ENCODE measurements at places on chromosomes 6 and 20. TPM values are rescaled to one million over a fixed set of nuclear protein-coding genes. Genes with fewer than 3 reads are reported as not detected.

DNA sequence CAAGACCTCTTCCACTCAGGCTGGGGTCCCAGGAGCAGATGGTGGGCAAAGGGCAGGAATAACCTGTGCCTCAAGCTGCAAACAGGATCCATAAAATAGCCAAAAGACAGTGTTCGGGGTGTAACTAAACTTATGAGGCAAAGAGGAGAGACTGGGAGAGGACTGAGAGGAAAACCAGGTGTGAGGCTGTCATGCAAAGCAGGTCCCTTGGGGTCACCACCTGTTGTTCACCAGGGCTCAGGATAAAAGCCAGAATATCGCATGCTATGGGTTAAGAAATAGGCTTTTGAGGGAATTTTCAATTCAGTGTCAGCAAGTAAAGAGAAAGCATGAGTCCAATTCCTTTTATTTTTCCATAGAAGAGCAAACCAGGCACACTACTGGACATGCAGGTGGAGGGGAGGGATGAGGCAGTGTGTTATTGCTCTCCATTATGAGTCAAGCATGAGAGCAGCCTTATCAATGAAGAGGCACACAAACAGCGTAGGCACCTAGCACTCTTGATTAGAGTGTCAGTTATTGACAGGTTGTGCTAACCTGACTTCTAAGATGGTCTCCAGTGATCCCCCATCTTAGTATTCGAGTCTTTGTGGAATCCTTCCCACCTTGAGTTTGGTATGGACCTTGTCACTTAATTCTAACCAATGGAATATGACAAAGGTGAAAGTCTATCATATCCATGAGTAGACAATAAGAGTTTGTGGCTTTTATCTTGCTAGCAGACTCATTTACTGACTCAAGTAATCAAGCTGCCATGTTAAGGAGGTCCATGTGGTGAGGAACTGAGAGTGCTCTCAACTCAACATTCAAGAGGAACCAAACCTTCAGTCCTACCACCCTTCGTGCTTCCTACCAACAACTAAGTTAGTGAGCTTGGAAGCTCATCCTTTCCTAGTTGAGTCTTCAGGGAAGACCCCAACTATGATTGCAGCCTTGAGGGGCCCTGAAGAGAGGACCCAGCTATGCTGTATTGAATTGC is 18.8 kb downstream of the HLA-E start:
- DNase-seq, result no peak

DNA sequence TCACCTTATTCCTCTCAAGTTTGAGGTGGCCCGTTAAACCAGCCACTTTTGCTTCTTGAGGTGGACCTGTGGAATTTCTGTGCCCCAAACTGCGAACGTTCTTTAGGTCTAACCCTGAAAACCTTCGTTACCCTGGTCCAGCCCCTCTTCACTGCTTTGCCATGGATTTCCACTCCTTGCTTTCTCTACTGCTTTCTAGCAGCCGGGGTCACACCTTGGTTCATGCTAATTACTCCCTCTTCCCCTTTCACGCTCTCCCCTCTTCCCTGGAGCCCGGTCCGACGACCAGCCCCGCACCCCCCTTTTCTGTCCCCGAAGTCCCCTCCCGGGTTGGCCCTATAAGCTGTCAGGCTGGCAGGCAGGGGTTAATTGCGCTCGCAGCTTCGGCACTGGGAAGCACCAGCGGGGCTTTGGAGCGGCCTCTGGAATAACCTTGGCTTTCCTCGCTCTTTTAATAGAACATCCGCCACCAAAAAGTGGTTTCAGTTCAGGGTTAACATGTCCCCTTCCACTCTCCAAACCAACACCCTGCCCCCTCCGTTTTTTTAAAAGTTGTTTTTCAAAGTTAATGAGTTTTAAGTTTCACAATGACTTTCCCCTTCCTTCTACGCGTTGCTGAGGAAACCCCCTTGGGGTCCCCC is 1.4 kb upstream of the HIVEP1 start:
- peak; percentile 77 for DNase-seq

ARFGAP1 gene
- total RNA-seq, result 79.6 TPM

FAM162B gene
- 0.29 TPM for total RNA-seq

DNA sequence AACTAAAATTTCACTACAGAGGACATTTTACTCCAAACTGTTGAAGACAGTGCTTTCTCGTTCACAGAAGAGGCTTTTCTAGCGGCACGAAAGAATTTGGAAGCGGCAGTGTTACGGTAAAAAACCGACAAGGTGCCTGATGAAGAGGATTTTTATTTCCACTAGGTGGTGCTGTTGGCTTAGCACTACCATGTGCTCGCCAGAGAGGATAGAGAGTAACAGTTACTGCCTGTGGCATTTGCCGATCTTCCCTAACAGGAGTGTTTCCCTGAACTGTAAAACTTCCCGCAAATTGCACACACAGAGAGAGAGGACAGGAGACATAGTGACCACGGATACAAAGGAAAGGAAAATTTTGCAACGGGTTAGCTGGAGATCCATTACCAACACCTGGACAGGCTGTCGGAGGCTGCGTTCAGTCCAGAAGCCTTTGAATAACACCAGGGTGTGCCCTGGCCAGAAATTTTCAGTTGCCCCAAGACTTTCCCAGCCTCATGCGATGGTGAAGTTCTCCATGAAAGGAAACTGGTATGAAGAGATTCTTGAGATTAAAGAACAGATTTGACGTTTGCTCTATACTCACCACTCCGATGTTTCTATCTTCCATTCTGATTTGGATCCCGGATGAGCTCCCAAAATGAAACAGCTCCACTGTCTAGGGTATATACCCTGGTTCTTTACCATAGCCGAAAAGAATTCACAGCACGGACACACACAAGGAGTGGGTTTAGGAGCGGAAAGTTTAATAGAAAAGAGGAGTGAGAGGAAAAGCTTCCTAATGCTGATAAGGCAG is 48.1 kb downstream of the HLA-DPB1 start:
- DNase-seq, result peak; percentile 71

BACH2 gene
- total RNA-seq, result 0.46 TPM

DCDC2 gene
- total RNA-seq, result 0.51 TPM

GRCh38 chr6:17673543-17674254 is 33.0 kb downstream of the NUP153 start:
- no peak for DNase-seq

DNA sequence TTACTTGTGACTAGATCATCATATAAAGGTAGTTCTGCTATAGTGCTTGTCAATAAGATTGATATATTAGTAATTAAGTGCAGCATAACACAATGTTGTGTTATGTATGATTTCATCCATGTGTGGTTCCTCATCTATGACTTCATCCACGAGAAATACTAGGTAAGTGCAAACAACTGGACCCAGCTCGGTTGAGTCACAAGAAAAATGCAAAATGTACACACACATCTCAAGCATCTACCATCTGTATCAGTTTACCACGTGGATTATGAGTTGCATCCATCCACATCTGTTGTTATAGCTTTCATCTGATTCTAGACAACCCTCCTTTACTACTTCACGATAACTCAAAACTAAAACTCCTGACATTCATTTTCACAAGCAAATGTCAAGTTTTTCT is 517.0 kb upstream of the CITED2 start:
- peak; percentile 6 for DNase-seq

GRCh38 chr6:53353624-53354023 is 4.9 kb upstream of the ELOVL5 start:
- no peak for DNase-seq

- no peak for DNase-seq
Measured at GRCh38 chr6:161239001-161239400, 34.9 kb downstream of the AGPAT4 start.

- no peak for DNase-seq
Measured at GRCh38 chr6:73534628-73535027, 13.8 kb upstream of the EEF1A1 start.

- peak; percentile 1 for DNase-seq
Measured at GRCh38 chr20:24257171-24257570, 212.3 kb upstream of the SYNDIG1 start.

- DNase-seq, result peak; percentile 89
Measured at GRCh38 chr6:84575264-84575663, 189.1 kb downstream of the TBX18 start.

DNA sequence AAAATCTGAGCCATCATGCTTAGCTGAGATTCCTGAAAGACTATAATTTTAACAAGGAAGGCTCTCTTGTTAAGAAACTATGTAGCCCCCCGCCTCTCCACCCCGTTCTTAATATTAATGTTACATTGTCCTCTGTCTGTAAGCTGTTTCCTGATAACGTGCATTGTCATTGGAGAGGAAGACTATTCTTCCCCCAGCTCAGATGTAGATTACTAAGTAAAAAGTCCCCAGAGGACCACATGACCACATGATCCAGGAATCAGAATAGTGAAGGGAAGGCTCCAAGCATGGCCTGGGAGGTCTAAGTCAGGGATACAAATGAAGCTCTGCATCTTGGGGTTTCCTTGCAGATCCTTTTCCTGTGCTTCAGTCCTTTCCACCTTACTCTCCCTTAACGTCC is 106.4 kb downstream of the JARID2 start:
- DNase-seq, result no peak

- peak; percentile 86 for DNase-seq
Measured at GRCh38 chr6:25173951-25174474, 105.2 kb upstream of the CARMIL1 start.

DNA sequence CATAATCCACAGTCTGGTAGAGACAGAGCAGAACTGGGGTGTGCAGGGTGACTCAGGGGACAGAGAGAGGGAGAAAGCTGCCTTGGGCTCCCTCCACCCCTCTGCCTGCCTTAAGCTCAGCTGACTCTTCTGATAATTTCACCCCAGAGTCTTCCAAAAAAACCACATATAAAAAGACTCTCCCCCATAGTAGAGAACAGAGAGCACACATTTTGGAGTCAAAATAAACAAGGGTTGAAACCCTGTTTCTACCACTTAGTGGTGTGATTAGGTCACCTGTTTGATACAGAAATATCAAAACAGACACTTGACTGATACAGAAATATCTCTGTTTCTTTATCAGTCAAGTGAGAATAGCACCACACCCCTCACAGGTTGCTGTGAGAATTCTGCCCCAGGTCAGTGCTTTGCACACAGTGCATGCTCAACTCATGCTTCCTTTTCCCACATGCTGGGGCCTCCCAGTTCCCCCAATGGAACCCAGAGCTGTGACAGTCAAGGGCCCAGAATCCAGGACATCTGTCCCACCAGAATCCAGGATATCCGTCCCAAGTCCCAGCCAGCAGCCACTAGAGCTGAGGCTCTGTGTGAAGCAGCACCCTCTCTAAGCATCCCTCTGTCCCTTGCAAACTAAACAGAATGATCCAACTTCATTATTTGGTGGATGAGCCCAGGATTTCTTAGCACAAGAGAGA is 1.2 kb downstream of the TREML2 start:
- DNase-seq, result no peak

DNA sequence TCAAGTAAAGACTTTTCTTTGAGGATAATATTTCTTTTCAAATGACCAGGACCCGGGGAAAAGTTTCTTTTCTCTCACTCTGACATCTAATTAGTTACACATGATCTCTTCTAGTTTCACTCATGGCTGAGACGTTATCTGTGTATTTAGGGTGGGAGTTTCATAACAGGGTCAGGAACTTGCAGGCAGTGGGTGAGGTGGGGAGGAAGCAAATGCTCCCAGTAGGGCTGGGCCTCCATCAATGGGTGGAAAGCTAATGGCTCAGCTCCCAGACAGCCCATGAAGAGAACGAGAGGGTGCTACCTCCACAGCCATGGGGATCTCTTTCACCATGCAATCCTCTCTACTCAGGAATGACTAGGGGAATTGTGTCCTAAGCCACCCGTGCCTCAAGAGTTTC is 119.3 kb downstream of the F13A1 start:
- no peak for DNase-seq

- no peak for DNase-seq
Measured at GRCh38 chr6:158768436-158768835, 50.7 kb downstream of the EZR start.

DNA sequence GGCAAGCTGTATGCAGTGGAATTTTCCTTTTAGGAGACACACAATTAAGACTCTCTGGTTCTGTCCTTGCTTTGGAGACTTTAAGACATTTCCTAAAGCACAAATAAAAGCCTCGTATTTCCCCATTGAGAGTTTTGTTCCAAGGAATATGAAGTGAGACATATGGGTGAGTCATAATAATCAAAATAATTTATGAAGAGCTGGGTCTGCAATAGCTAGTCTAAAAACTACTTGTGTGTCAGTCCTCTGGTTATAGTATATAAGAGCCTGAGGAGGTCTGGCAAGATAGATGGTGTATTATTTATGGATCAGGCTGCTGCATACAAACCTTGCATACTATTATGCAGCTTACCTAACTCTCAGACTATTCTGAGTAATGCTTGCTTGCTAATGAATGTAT is 142.6 kb downstream of the ADGRG6 start:
- no peak for DNase-seq

ZNF165 gene
- total RNA-seq, result 0.71 TPM

OPRL1 gene
- total RNA-seq, result 0.51 TPM

DNA sequence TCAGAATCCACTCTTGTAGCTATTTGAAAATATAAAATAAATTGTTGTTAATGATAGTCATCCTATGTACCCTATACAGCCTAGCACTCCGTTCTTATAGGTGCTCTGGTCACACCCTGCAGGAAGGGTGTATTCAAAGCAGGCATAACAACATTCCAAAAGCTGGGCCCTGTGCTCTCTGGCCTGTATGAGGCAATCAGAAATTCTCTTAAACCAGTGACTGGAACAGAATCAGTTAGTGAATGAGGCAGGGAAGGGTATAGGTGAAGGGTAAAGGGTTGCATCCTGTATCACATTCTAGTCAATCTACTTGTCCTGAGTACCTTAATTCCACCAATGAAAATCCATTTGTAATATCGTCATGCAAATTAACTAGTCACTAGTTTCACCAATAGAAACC is 154.5 kb upstream of the ZNF217 start:
- no peak for DNase-seq

DNA sequence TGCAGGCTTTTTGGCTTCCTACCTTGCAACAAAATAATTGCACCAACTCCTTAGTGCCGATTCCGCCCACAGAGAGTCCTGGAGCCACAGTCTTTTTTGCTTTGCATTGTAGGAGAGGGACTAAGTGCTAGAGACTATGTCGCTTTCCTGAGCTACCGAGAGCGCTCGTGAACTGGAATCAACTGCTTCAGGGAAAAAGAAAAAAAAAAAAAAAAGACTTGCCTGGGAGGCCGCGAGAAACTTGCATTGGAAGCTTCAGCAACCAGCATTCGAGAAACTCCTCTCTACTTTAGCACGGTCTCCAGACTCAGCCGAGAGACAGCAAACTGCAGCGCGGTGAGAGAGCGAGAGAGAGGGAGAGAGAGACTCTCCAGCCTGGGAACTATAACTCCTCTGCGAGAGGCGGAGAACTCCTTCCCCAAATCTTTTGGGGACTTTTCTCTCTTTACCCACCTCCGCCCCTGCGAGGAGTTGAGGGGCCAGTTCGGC is 420 bp downstream of the SOX4 start:
- DNase-seq, result peak; percentile 72

GRCh38 chr6:135520781-135521180 is 23.2 kb upstream of the AHI1 start:
- DNase-seq, result no peak

DNA sequence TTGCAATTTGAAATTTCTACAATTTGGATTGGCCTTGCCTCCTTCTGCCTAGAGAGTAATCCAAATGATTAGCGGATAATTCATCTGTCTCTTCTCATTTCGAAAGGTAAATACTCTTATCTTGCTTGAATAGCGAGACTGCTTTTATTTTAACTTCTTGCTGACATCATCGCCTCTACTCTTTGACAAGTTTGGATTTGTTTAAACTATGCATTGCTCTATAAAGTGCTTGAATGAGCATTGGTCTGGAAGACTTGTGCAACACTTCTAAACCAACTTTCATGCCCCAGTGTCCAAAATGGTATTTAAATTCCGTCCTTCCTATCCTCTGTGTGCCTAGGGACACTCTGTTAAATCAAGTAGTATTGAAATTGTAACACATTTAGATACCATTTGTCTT is 384.1 kb upstream of the SLC35B3 start:
- DNase-seq, result no peak

- DNase-seq, result no peak
Measured at GRCh38 chr6:154619146-154619545, 108.7 kb upstream of the CNKSR3 start.
